ENCODE measurements at places on chromosomes 7 and 10.

DNA sequence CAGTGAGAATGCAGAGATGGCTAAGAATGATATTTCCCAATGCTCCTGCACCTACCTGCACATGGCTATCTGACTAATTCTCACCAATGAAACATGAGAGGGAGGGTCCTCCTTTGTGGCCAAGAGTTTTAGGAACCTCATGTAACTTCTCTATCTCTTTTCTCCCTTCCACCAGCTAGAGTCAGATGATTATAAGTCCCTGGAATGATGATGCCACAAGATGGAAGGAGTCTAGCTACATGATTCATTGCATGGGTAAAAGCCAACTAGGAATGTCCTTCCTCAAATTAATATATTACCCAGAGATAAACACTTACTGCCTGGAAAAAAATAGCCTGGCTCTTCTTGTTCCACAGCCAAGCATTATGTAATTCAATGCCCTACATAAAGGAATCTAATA, 55.1 kb upstream of the AASS start:
- DNase-seq = no peak

DNA sequence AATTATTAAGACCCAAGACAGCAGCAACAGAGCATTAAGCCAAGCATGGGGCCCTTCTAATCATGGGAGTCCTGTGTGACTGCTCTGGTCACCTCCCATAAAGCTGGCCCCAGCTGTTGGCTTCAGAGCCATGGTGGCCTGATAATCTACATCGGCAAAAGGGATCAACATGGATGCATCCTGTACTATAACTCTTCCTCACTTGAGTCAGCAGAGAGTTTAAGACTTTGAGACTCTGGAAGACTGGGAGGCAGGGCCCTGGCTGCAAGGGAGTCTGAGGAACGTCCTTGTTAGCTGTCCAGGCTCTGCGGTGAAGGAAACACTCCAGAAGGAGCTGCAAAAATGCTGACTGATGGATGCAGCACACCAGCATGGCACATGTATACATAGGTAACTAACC, 95.0 kb upstream of the KIAA1217 start:
- DNase-seq = no peak

DNA sequence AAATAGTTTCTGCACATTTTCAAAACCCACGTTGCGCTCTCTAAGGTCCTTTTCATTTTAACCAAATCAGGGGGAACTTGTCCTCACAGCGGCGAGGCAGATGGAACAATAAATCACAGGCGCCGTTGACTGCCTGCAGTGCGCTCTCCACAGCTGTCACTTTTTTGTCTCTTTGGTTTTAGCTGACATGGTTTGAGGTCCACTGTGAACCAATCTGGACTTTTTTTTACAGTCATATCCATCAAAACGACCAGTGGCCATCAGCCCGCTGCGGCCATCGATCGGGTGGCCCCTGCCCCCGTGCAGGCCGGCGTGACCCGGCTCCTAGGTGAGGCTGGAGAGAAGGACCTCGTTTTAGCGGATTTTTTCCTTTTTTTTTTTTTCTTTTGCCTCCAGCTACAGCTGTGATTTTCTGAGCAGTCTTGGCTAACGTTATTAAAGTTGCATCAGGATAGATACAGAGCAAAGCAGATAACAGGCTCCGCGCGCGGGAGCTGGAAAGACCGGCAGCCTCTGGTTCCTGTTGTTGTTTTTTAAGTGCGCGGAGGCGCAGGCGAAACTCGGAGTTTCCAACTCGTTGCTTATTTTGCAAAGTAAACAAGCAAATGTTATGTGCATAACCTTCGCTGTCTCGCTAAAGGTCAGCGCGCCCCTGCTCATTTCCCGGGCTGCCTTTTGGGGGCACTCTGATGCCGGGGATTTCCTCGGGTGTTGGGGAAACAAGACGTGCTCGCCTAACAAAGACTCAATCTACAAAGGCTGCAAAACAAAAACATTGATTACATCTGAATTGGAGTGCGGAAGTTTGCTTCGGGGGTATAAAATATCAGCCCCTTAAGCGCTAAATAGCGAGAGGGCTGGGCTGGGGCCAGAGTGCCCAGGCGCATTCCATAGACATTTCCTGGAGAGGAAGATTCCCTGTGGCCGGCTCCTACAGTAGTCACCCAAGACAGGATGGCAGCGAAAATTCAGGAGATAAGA, 414.8 kb upstream of the MKI67 start:
- DNase-seq = no peak

GRCh38 chr7:48088559-48089045, 463 bp upstream of the UPP1 start:
- no peak for DNase-seq

GRCh38 chr7:110964775-110965174, 126.2 kb upstream of the LRRN3 start:
- DNase-seq = no peak

- no peak for DNase-seq
Measured at GRCh38 chr7:130878785-130879184, 144.8 kb upstream of the KLF14 start.

GRCh38 chr7:150450491-150451001, at the start of gene GIMAP8:
GIMAP8 (plus strand) TSS chr7:150450630; CDS start chr7:150466699, 16,069 bp downstream.
- DNase-seq = no peak

DNA sequence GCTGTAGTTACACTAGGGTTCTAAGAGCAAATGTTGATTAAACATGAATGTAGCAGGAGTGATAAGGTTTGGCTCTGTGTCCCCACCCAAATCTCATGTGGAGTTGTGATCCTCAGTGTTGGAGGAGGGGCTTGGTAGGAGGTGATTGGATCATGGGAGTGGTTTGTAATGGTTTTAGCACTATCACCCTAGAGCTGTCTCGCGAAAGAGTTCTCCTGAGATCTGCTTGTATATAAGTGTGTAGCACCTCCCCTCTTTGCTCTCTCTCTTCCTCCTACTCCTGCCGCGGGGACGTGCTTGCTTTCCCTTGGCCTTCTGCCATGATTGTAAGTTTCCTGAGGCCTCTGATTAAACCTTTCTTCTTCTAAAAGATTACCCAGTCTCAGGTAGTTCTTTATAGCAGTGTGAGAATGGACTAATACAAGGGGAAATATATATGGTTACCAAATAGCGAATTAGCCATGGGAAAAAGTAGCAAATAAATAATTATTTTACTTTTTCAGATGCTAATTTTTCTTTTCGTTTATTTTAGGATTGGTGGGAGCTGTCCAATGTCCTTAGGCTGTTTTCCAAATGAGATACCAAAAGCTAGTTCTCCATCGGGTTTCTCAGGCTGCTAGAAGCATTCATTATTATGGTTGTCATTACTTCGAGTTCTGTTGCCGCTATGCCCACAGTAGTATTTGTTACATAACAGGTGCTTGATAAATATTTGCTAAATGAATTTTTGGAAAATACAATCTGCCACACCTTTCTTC, 58.7 kb downstream of the PTEN start:
- DNase-seq = no peak

DNA sequence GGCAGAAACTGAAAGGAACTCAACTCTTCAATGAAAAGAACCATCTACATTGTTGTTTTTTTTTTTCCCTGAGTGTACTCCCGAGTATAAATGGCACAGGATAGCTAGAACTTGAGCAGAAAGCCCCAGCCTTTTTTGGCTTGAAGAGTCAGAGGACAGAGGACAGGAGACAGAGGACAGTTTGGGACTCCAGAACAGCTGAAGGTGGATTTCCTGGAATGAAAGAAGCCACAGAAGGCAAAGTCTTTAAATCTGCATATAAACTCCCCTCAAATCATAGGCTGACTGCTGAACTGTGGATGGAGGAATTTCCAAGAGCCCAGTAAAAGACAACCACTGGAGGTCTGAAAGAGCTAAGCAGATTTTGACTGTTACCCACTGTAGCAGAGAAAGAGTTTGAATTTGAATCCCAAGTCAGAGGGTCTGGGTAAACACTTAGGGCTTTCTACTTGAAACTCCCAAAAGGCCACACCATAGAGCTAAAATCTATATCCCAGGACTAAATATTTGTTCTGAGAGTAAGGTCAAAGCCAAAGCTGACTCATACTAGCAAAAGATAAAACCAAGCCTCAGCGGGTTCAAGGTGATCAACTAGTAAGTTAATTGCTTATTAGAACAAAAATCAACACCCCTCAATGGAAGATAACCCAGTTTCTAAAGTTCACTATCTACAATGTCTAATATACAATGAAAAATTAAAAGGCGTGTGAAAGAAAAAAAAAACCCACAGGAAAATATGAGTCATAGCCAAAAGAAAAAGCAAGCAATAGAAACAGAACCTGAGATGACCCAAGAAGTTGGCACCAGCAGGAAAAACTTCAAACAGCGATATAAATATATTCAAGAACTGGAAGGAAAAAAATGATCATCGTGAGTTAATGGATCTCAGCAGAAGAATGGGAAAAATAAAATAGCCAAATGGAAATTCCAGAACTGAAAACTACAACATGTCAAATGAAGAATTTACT, 1.8 kb upstream of the OPN1SW start:
- DNase-seq = no peak

DNA sequence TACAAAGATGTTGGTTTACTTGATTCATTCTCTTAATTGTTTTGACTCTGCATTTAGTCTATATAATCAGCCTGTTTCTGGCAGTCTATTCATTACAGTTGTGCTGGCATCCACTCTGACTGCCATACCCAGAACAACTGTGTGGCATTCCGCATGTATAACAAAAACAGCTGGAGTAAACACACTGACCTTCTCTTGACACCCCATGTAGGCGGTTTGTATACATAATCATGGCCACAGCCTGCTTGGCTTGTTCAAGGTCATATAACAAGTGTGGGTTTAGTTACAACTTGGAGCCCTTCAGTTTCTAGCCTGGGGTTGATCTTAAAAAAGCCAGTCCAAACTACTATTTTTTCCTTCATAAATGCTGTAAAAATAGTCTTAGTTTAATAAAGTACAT, 70.9 kb downstream of the MBL2 start:
- DNase-seq = no peak

GRCh38 chr7:139124084-139124914, 14.8 kb upstream of the ZC3HAV1 start:
- no peak for DNase-seq

- DNase-seq = no peak
Measured at GRCh38 chr10:114303556-114303955, 64.5 kb downstream of the VWA2 start.

DNA sequence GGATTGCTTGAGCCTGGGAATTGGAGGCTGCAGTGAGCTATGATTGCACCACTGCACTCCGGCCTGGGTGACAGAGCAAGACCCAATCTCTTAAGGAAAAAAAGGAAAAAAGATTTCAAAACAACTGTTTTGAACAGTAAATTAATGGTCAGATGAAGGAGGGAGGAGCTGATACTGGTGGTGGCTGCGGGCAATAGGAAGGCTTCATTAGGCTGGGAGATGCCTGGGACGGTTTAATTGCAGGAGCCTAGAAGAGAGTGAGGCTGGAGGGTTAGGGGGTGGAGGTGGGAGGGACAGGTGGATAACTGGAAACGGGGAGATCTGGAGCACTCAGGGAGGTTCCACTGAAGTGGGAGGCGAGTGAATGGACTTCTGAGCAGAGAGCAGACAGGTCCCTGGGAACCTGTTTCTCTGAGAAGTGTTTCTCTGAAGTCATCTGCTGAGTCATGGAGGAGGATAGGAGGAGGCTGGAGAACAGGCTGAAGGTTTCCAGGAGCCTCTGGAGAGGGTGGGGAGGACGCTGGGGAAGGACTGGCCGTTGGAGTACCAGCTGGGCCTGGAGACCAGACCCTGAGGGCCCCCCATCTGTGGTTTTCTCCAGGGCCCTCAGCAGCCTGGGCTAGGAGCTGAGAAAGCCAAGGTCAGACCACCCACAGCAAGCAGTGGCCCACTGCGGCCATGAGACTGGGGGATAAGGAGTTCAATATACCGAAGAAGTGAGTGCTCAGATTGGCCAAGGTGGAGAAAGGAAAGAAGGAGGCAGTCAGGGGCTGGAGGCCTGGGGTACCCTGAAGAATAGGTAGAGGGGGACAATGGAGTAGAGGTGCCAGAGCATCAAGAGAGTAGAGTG, 14.4 kb upstream of the YWHAG start:
- DNase-seq = no peak

GRCh38 chr10:82538272-82538671, 663.3 kb downstream of the NRG3 start:
- no peak for DNase-seq

DNA sequence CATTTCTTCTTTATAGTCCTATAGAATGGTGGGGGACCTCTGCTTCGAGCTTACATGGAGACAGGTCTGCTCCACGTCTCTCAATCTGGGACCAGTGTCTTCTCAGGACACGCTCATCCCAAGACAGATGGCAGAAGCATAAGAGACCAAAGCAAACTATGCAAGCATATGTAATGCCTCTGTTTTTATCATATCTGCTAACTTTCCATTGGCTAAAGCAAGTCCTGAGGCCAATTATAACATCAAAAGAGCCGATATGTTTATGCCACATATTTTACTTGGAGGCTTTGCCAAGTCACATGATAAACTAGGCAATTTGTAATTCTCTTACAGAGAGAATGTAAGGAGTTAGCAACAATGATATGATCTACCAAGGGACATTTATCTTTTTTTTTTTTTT, 102.6 kb upstream of the NRBF2 start:
- no peak for DNase-seq

DNA sequence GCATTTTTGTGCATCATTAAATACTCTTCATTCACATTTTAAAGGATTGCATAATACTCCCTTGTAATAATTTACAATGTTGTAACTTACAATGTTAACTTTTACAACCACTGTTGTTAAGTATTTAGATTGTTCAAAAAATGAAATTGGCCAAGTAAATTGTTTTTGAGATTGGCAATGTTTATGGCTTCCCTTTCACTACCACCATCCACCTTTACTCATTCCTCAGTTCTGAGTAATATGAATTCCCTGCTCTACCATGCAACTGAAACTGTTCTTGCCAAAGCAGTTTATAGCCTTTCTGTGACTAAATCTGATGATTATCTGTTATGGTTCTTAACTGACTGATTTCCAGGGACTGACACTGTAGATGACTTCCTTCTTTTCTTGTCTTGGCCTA, 80.5 kb upstream of the TMEM106B start:
- DNase-seq = no peak

GRCh38 chr10:100509241-100509840, 10.3 kb downstream of the SEC31B start:
- no peak for DNase-seq

DNA sequence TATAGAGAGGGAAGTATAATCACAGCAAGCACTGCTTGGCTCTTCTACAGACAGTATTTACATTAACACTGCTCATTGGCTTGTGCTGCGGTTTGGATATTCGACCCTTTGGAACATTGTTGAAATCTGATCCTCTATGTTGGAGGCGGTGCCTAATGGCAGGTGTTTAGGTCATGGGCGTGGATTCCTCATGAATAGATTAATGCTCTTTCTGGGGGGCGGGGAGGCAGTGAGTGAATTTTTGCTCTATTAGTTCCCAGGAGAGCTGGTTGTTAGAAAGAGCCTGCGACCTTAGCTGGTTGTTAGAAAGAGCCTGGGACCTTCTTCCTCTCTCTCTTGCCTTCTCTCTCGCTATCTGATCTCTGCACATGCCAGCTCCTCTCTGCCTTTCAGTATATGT, 77.3 kb upstream of the SVIL start:
- DNase-seq = no peak

GRCh38 chr10:114613237-114613979, 44.7 kb downstream of the ABLIM1 start:
- no peak for DNase-seq

DNA sequence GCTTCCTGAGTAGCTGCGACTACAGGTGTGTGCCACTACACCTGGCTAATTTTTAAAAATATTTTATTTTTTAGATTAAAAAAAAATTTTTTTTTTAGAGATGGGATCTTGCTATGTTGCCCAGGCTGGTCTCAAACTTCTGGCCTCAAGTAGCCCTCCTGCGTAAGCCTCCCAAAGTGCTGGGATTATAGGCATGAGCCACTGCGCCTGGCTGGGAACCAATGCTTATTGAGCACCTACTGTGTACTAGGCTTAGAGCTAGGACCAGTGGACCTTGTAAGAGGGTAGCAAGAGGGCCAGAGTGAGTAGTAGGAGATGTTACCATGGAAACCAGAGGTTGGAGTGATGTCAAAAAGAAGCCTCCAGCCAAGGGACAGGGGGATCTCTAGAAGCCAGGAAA, 31.2 kb downstream of the COL26A1 start:
- no peak for DNase-seq
